ENCODE measurements at places on chromosomes 5 and 9. TPM values are rescaled to one million over a fixed set of nuclear protein-coding genes. Genes with fewer than 3 reads are reported as not detected.

DNA sequence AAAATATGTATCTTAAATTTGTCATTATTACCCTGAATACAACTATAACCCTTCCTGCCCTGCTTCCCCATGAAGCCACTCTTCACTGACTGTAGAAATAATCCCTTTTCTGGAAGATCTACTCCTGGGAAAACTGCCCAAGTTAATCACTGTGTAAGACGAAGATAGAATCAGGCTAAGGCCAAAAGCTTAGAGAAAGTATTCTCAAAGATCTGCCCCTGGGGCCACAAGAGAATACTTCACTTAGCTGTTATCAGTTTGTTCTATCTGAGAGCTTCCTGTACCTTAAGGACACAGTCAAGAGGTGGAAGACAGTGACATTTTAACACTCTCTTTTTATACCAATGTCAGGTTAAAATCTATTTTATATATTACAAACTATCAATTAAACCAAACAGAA, 33.8 kb downstream of the RNF145 start:
- peak; percentile 42 for DNase-seq

GRCh38 chr5:147831465-147831864, at the start of gene SPINK1:
SPINK1 (minus strand) TSS chr5:147831671; CDS start chr5:147831577, 94 bp downstream.
- DNase-seq = no peak

DNA sequence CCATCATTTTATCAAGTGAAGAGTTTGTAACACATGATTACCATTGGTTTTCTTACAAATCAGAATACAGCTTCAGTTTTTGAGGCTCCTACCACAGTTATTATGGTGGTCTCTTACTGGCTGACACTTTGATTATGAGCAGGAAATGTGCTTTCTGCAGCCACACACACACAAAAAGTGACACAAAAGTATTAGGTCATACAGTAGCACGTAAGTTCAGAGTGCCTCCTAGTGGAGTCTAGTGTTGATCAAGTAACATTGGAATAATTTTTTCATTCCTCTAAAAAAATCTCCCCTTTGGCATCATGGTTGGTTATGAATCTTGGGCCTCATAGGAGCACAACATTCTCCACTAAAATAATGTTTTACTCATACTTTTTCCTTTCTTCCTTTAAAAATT, 37.6 kb downstream of the PAM start:
- DNase-seq = no peak

The NEUROG1 gene
- not detected for total RNA-seq

Measured in naive thymus-derived CD4-positive, alpha-beta T cell (primary cell).